ENCODE measurements at places on chromosomes 1 and 21.

- no peak for DNase-seq
Observed at GRCh38 chr1:234573711-234574299, 36.2 kb downstream of the IRF2BP2 start.

DNA sequence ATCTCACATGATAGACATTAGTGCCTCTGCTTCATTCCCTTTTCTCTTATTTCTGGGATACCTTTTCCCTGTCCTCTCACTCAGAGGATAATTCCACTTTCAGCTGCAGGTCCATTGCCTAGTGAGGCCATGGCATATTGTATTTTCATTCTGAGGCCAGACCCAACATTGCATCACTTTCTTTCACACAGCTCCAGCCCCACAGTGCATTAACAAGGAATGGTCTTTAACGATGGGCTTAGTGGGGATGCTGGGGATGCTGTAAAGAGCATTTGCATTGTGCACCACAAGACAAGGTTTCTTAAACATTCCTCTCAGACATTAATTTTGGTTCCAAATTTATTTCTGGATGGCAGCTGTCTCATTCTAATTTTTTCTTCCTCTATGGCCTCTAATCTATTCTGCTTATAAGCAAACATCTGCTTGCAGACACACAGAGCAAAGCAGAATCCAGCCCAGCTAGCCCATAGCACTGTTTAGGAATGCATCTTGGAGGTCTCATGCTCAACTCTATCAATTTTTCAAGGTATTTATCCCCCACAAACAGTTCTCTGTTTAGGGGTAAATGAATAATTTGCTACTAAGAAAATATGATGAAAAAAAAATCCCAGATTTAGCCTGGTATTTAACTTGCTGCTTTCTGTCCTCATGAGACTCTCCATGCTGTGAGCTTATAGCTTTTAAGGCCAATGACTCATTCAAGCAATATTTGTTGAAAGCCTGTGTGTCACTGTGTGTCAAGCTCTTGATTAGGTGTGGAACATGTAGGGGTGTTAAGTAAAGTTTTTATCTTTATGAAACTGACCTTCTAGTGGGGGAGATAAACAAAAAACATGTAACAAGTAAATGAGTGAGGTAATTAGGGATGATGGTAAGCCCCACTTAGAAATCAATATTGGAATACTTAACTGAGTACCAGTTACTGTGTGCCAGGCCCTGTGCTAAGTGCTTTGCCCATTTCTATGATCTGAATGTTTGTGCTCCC is 44.5 kb upstream of the CCDC190 start:
- DNase-seq: no peak

GRCh38 chr1:96362623-96363022 is 359.0 kb upstream of the PTBP2 start:
- no peak for DNase-seq

GRCh38 chr1:151399324-151400171 is at the start of gene PSMB4:
TSS of gene PSMB4 (plus strand) at chr1:151399573. CDS start at chr1:151399588, 15 bp downstream.
- peak; percentile 97 for DNase-seq

DNA sequence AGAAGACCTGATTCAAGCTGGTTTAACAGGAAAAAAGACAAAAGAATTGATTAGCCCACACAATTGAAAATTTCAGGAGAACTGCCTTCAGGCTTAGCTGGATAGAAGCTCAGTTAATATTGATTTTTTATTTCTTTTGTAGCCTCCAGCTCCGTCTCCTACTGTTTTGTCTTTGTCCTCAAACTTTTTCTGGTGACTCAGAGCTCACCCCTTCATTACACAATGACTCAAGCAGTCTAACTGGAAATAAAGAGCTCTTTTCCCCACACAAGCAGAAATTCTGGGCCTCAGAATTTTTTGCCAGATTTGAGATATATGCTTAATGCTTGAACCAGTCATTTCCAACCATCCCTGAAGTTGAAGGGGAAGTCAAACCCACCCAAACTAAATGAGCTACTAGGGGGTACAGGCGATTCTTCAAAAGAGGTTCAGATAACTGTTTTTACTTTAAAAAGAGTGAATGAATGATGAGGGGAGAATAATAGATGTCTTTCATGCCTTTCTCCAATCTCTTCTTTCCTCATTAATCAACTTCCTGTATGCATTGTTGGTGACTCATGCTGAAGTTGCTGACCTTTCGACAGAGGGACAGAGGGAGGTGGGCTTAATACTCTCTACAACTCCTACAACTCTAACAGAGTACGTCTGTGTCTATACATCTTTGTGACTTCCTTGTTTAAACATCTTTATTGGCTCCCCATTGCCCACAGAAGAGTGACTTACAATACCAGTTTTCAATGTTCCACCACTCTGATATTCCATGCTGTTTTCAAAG is 6.2 kb upstream of the ACP6 start:
- no peak for DNase-seq

GRCh38 chr1:96427616-96428015 is 294.0 kb upstream of the PTBP2 start:
- DNase-seq: peak; percentile 16

- DNase-seq: peak; percentile 47
Observed at GRCh38 chr1:101237229-101237837, 514 bp downstream of the S1PR1 start.

DNA sequence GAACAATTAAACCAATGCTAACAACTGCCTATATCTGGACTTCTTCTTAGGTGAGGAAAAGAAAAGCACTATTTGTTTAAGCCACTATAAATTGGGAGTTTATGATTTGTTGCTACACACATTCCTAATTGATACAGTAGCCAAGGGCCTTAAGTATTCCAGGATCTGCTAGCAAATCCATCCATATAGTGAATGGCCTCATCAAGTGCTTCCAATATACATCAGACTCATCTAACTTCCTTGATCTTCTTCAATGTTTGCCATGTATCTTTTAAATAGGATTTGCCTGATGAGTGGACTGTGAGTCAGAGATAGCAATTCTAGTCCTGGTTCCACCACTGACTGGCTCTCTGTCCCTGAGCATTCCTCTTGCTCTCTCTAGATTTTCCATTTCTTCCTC is 430.2 kb downstream of the OMA1 start:
- no peak for DNase-seq

GRCh38 chr1:53740621-53741105 is 1.7 kb upstream of the GLIS1 start:
- no peak for DNase-seq
